Cerebellar nuclear complex (tissue), 1 donor: ENCODE measurements at places on chromosomes 3 and 15.

DNA sequence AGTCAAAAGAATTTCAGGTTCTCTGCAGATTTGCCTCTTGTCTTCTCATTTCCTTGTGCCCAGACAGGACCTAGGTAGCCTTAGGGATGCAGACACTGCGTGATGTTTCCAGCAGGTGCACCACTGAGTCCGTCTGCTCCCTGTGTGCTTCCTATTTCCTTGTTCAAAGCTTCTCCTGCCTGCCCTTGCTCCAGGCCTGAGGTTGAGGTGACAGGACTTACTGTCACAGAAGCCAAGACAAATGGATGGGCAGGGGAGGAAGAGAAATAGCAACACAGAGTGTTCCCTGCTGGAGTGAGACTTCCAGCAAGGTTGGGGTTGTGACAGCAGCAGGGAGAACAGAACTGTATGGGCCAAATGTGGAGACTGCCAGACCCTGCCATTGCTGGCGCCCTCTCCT lies 199.4 kb downstream of the MYRIP start:
- no peak for DNase-seq

DNA sequence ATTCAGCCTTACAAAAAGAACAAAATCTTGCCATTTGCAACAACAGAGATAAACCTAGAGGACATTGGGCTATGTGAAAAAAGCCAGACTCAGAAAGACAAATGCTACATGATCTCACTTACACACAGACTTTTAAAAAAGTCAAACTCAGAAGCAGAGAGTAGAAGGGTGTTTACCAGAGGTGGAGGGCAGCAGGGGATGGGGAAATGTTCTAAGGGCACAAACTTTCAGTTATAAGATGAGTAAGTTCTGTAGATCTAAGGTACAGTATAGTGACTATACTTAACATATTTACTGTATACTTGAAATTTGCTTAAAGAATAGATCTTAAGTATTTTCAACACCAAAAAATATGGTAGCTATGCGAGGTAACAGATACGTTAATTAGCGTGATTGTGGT lies 3.0 kb downstream of the MYEF2 start:
- DNase-seq = no peak

DNA sequence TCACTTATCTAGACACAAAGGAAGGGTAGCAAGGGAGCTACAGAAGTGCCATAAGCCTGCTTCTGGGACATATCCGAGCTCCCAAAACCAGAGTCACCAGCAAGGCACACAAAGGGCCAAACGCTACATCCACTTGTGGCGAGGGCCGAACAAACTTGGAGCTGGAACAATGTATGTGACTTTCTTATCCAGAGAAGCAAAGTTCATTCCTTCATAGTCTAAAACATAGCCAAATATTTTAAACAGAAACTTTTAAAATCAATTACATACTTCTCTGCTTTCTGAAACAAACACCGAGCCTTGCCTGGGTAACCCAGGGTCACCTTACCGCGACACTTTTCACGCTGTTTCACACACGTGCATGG lies 15.9 kb downstream of the ZXDC start:
- DNase-seq = no peak

- DNase-seq = no peak
Measured at GRCh38 chr15:94233441-94233840, 2.1 kb downstream of the MCTP2 start.

DNA sequence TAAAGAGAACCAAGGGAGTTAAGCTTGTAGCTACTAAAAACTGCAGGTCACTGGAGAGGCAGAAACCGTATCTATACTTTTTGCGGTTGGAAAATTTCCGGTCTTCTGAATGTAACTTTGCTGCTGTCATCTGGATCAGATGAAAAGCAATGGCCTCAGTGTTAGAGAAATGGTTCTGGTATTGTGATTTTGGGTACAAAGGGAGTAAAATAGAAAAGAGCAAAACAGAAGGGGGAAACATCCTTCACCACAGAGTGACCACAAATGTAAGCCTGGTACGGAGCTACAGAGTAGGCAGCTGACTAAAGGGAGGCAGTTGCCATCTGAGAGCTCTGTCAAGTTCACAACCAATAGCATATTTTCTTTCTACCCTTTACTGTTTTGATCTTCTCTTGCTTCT lies 5.6 kb downstream of the CD96 start:
- no peak for DNase-seq

GRCh38 chr3:193910886-193911738 lies 224.8 kb upstream of the HES1 start:
- DNase-seq = no peak

DNA sequence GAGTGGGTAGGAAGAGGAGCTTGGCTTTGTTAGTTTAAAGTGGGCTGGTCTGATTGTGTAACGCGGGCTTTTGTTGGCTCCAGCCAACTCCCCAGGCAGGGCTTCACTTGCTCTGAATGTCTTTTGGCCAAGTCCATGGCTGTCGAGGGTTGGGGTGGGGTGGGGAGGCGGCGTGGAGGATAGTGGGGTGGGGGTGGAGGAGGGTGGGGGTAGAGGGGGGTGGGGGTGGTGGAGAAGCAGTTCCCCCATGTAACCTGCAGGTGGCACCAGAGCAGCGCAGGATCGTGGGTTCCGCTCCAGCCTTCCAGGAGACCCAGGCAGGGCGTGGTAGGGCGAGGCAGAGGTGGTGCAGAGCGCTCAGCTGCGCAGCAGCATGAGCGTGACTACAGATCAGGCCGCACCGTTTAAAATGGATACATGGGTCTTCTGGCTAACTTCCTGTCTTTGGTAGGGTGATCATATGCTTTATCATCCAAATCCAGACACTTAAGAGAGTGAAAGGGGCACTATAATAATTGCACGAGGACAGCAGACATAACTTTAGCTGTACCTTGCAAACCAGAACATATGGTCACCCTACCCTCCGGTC lies 28.3 kb downstream of the GOLGA6A start:
- DNase-seq = no peak

GRCh38 chr3:161177991-161178390 lies 43.1 kb upstream of the NMD3 start:
- no peak for DNase-seq

DNA sequence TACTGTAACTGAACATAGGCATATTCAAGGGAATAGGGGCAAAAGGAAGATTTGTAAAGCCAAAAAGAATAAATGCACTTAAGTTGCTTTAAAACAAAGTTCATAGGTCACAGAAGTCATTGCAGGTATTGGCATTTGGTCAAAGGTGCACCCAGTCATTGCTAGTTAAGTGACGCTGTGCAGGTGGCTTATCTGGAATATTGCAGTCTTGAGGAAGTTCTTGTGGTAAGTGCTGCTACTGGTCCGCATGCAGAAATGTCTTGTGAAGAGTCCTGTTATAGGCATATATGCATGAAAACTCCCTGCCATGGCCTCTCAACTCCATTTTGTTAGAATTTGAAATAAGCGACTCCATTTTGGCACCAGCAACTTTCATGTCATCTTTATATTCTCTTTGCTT lies 293.1 kb downstream of the GBE1 start:
- no peak for DNase-seq

DNA sequence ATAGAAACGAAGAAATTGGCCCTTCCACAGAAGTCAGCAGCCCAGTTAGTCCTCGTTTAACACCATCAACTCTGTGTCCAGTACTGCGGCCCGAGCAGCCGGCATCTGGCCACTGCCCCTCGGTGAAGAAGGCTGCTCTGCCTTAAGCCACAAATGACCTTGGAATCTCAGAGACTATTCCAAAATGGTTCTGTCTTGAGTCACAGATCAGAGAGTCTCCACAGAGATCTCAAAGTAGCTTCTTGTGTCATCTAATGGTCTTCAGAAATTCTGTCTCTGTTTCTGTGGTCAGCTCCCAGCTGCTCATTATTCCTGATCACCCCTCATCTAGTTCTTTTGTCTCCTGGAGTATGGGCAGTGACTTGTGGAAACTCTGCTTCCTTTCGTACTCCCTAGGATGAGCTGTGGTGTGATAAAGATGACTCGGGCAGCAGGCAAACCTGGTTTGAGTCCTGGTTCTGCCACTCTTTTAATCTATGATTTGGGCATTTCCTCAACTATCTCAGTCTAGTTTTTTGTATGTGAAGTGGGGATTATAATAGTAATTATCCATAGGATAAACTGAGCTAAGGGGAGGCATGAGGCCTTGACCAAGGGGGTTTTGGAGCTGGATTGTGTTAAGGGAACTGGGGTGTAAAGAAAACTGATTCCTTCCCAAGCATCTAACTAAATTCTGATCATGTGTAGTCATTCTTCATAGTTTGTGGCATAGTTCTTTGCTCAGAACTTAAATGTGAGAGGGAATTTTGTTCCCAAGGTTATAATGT lies 22.6 kb downstream of the CRTC3 start:
- no peak for DNase-seq

GRCh38 chr3:190378240-190378891 lies 9.6 kb upstream of the CLDN16 start:
- DNase-seq = no peak

DNA sequence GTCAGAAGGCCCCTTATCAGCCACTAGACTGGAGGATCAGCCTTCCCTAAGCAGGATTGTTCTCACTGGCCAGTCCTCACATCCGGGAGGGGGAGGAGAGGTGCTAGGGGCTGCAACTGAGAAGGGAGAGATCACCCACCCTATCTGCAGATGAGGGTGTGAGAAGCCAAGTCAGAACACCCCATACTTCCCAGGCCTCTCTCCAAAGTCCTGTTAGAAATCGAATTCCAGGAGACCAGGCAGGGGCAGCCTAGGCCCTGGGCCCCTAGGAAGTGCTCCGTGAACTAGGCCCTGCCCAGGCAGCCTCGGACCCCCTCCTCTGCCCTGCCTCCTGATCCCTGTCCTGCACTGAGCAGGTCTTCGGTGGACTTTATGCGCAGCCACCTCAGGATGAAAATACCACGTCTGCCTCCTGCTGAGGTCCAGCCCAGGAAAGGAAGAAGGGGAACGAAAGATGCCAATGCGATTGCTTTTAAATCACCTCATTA lies 933 bp downstream of the DZIP1L start:
- DNase-seq = no peak

GRCh38 chr3:133206921-133207320 lies 168.7 kb downstream of the TMEM108 start:
- no peak for DNase-seq

- no peak for DNase-seq
Measured at GRCh38 chr3:26703519-26703918, 80.9 kb downstream of the LRRC3B start.

DNA sequence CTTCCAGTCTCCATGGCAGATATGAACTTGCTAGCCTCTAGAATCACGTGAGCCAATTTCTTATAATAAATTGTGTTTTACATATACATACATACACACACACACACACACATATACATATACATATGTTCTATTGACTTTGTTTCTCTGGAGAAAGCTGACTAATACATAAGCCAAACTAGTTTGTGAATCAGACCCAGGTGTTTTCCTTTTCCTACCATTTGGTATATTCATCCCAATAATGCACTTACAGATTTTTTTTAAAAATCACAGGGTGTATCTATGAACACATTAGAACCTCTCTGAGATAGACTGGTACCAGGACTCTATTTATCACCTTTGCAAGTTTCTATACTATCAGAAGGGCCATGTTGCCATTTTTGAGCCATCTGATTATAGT lies 122.9 kb upstream of the KCNH8 start:
- no peak for DNase-seq

- no peak for DNase-seq
Measured at GRCh38 chr3:173135059-173135458, 6.0 kb downstream of the SPATA16 start.

DNA sequence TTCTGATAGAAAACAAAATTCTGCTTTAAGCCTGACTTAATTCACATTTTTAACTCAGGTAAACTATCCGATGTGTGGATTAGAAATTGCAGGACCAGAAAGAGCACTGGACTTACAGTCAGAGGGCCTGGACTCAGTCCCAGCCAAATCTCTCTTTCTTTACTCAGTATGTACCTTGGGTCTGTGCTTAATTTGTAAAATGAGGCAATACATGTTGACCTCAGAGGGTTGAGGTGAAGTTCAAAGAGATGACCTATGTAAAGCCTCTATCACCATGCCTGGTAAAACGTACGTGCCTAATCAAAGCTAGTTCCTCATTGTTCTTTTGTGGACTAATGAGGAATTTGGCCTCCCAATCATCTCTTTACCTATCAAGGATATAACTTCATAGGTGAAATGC lies 1.9 kb upstream of the BCL2A1 start:
- no peak for DNase-seq

GRCh38 chr3:56754741-56755417 lies 46.9 kb downstream of the ARHGEF3 start:
- no peak for DNase-seq

- no peak for DNase-seq
Measured at GRCh38 chr3:1969281-1969680, 129.4 kb upstream of the CNTN4 start.

GRCh38 chr3:38397320-38397719 lies 50.7 kb downstream of the XYLB start:
- no peak for DNase-seq

GRCh38 chr15:72740219-72740618 lies 43.3 kb downstream of the ADPGK start:
- no peak for DNase-seq

GRCh38 chr15:42080919-42081830 lies 13.2 kb downstream of the PLA2G4D start:
- no peak for DNase-seq

GRCh38 chr15:60612400-60613048 lies 133.6 kb upstream of the ICE2 start:
- DNase-seq = no peak

DNA sequence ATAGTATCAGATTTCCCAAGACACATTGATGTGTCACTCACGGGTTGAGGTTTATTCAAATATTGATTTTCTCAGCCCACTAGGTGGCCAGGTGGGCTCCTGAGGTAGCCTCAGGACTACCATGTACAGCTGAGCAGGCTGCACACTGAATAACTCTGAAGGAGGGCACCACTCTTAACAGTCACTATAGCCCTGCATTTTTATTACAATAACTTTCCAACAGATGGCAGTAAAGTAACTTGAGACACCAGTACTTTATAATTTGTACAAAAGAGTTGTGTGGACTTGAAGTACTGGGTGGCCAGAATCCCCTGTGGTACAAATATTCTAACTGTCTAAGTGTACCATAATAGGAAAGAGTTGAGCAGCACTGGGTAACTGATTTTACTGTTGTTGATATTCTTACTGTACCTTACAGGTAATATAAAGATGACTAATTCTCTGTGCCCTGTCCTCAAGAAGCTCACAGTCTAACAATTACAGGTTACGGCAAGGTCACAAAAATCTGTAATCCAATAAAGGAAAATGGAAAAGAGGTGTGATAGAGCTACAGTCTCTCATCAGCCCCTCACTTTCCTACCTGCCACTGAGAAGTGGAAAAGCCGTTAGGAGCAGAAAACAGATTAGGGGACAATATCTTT lies 76.0 kb downstream of the ETFA start:
- no peak for DNase-seq

GRCh38 chr3:161072211-161072621 lies 32.9 kb downstream of the B3GALNT1 start:
- DNase-seq = no peak

- no peak for DNase-seq
Measured at GRCh38 chr3:146814601-146815315, 209.6 kb upstream of the PLSCR5 start.

GRCh38 chr3:194476784-194477183 lies 10.0 kb downstream of the ATP13A3 start:
- no peak for DNase-seq

GRCh38 chr3:70646635-70647034 lies 334.2 kb upstream of the MDFIC2 start:
- no peak for DNase-seq
